ENCODE measurements at places on chromosomes 3 and 15.

GRCh38 chr3:33636125-33636850 lies 81.8 kb downstream of the CLASP2 start:
- peak; percentile 40 for DNase-seq

- no peak for DNase-seq
Observed at GRCh38 chr3:152300029-152300731, 31.5 kb downstream of the MBNL1 start.

DNA sequence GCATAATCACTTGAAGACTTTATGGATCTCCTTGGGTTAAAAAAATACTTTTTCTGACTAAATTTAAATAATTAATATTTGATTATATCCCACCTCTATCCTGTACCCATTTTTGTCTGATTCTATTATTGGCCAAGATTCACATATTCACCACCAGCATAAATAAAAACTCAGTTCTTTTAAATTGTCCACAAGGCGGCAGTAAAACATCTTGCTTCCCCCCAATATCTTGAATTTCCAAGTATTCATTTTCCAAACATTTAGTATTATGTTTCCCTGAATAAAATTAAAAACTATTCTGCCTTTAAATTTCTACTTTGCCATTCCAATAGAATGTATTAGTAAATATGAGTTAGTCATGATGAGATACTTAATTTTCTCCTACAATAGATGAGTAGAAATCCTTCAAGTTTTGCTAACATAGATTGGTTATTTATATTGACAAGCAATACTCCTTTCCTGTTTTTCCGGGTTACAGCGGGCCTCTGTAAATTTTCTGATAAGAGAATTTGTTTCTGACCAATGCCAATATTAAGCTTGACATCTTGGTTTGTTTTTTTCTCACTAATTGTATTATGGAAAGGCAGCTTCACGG lies 218.7 kb upstream of the MDFIC2 start:
- no peak for DNase-seq

DNA sequence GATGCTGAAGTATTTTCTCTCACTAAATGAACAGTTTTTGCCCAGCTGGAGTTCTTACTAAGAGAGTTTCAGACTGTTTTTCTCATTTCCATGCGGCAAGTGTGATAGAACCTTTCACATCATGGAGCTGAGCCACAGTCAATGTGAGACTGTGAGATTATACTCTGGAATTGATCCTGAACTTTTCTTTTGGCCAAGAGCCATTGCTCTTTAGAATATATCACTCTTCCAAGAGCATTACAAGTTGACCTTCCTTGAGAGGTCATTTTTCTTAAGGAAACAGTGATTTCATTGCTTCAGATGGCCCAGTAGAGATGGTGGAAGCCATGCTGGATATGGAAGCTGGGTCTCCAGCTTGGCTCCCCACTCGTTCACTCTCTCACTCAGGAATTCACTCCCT lies 212.9 kb upstream of the UMPS start:
- DNase-seq, result no peak

- no peak for DNase-seq
Observed at GRCh38 chr15:40353697-40354096, 2.9 kb downstream of the PHGR1 start.

GRCh38 chr3:46417841-46418611 lies 11.0 kb downstream of the CCRL2 start:
- no peak for DNase-seq

- no peak for DNase-seq
Observed at GRCh38 chr3:9347081-9347480, 15.8 kb upstream of the THUMPD3 start.

GRCh38 chr15:84811828-84812227 lies 5.3 kb upstream of the ALPK3 start:
- DNase-seq, result no peak

DNA sequence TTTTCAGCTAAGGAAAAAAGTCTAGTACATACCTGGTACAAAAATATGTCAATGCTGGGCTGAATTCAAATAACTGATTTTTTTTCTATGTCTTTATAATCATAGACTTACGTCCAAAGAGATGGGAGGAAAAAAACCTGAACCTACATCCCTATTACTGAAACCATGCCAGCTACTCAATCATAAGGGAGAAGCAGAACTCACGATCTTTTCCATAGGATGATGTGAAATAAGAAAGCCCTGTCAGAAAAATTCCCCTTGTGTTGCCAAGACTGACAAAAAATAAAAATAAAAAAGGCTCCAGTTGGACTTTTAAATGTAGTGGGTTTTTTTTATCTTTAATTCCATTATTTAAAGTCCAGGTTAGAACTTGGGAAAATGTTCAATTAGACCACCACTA lies 3.3 kb downstream of the MSL2 start:
- DNase-seq, result no peak

GRCh38 chr3:17686613-17687012 lies 55.8 kb downstream of the TBC1D5 start:
- no peak for DNase-seq

- DNase-seq, result no peak
Observed at GRCh38 chr3:127366383-127366782, 78.5 kb upstream of the PRR20G start.

GRCh38 chr3:16824081-16824696 lies 60.6 kb upstream of the PLCL2 start:
- DNase-seq, result no peak

- DNase-seq, result no peak
Observed at GRCh38 chr3:128381609-128382008, 85.1 kb downstream of the DNAJB8 start.

- DNase-seq, result no peak
Observed at GRCh38 chr3:5498981-5499380, 311.5 kb downstream of the EDEM1 start.

DNA sequence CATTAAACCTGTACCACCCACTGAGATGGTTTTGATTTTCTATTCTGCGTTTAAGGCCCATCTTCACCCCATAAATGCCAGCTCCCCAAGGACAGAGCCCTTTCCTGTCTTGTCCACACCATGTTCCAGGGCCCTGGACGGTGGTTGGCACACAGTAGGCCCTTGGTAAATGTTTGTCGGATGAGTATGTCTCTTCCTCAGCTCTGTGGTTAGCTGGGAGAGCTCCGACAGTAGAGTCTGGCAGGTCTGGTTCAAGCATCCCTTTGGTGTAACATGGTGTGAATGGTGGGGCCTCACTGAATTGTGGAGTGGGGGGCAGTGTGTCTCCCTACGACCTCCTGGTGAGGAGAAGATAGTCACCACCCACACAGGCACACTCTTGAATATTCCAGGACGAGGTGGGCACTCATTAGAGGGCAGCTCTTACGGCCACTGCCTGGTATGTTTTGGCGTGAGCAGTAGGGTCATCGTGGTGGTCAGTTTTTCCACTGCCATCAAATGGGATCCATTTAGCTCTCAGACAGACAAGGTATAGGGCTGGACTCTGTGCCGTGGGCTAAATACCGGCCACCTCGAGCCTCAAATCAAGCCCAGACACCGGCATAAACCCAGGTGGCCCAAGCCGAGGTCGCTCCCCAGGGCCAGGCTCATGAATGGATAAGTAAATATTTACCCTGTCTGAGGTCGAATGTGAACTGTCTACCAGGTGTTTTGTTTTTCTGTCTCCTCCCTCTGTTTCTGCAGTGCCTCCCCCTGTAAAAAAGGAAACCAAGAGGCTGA lies 61.3 kb downstream of the SMAD3 start:
- DNase-seq, result no peak

DNA sequence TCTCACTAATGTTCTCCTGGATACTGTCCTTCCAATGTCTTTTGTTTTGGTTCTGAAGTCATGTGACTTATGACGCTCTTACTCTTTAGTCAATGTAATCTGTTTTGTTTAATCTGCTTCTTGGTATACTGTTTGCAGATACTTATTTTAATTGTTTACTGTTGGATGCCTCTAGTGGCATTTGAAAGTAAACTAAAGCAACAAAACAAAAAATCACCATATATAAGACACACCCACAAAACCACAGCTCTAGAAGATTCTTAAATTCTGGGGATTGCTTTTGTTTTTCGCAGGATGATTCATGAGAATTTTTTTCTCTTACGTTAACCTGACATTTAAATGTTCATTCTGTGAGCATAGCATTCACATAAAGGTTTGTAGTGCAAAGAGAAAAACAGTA lies 16.8 kb downstream of the SLC25A26 start:
- no peak for DNase-seq

GRCh38 chr15:29674661-29675533 lies 147.4 kb downstream of the TJP1 start:
- no peak for DNase-seq

- DNase-seq, result no peak
Observed at GRCh38 chr3:33746416-33747116, 28.5 kb upstream of the CLASP2 start.

- DNase-seq, result no peak
Observed at GRCh38 chr15:80587816-80588456, 107.2 kb upstream of the ABHD17C start.

DNA sequence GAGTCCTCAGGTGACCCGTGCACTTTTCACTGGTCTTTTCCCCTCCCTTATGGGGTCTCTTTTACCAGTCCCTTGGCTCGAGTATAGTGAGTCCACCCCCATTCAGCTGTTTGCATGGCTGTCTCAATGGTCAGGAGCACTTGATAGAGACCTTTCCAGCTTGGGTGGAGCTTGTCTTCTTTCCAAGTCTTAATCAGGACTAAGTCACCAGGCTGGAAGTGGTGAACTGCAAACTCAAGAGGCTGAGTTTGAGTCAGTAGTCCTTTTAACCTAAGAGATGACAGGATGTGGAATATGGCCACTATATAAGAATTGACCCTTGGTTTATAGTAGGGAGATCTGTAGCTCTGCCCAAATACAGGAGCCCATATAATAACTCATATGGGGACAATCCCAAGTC lies 279.7 kb downstream of the PYDC2 start:
- no peak for DNase-seq

DNA sequence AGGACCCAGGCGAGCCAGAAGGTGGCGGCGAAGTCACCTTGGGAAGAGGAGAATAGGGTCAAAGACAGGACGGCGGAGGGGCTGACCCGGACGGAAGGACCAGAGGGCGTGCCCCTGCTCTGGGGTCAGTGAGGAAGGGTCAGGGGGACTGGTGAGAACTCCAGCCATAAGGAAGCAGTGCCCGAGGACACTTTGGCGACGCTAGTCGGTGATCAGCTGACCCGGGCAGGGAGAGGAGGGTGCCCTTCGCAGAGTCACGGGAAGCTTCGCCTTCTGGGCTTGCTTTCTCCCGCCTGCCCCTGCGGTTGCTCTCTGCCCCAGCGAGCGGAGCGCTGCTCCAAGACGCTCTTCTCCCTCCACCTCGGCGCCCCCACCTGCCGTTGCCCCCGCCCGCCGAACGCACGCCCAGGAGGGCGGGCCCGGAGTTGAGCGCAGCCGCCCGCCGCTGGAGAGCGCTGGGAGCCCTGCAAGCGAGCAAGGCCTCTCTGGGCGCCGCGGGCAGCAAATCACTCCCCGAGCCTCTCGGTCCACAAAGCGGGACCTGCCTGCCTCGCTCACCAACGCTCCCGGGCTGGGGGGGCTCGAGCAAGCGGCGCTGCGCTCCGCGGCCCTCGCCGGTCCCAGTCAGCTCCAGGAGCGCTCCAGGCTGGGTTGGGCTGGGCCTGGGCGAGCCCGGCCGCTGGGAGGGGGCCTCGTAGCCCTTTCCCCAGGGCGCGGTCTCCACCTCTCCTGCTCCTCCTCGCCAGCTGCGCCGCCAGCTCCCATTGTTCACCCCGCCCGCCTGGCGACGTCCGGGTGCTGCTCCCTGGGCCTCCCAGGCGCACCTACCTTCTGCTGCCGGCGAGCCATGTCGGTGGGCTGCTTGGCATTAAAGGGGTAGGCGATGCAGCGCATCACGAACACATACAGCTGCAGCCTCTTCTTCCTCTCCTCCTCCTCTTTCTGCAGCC lies 1.2 kb downstream of the CADPS start:
- DNase-seq, result no peak

GRCh38 chr3:12336099-12336498 lies 47.2 kb downstream of the PPARG start:
- no peak for DNase-seq

DNA sequence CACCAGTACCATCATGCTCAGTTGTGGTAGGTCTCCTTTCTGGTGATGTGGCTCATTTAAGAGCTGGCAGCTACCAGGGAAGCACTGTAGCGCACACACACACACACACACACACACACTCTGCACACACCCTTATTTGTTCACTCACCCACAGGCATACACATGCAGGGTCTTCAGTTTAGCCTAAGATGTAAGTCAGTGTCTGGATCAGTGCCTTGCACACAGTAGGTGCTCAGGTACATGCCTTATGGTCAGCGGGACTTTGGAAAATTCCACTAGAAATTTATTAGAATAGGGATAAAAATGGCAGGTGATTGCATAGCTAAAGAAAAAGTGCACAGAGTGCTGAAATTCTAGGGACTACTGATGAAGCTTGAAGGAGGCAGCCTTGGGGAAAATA lies 23.6 kb downstream of the XYLB start:
- DNase-seq, result no peak

GRCh38 chr3:9452417-9452816 lies 55.0 kb downstream of the SETD5 start:
- DNase-seq, result peak; percentile 4

- no peak for DNase-seq
Observed at GRCh38 chr3:127630811-127631714, 2.1 kb downstream of the PODXL2 start.

- no peak for DNase-seq
Observed at GRCh38 chr15:88621789-88622604, 857 bp downstream of the AEN start.

- no peak for DNase-seq
Observed at GRCh38 chr3:50676031-50676705, 1.4 kb downstream of the DOCK3 start.

DNA sequence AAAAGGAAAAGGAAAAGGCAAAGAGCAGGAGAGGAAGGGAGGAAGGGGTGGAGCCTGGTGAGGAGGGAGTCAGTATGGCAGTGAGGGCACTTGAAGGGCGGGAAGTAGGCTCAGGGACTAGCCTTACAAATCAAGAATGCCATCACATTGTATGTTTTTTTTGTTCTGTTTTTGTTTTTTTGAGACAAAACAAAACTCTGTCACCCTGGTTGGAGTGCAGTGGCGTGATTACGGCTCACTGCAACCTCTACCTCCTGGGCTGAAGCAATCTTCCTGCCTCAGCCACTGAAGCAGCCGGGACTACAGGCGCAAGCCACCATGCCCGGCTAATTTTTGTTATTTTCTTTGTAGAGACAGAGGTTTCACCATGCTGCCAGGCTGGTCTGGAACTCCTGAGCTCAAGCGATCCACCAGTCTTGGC lies 10.5 kb upstream of the PIK3CB start:
- DNase-seq, result no peak

DNA sequence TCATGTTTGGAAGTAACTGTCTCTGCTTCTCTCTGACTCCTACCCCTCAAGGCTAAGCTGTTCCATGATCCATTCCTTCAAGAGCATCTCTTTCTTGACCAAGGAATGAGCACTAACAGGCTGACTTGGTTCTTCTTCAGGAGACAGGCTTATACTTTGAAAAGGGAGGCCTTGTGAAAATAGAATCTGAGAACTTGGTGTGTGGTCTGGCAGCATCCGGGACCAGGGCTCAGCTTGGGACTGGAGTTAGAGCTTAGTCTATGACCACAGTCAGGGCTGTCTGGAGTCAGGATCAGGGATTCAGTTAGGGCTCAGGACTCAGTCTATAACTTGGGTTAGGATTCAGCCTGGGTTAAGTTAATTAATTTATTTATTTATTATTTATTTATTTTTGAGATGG lies 44.9 kb upstream of the SLC6A6 start:
- no peak for DNase-seq

- DNase-seq, result no peak
Observed at GRCh38 chr3:127753898-127754410, 68.4 kb downstream of the MGLL start.

GRCh38 chr15:75062706-75063105 lies 39.3 kb downstream of the PPCDC start:
- no peak for DNase-seq

GRCh38 chr3:180466401-180467011 lies 135.5 kb upstream of the TTC14 start:
- no peak for DNase-seq

- DNase-seq, result no peak
Observed at GRCh38 chr3:101223016-101223415, 97.4 kb downstream of the IMPG2 start.

All from AG09319 (cell line).